Caki2 (cell line): ENCODE measurements at places on chromosomes 1 and 21. TPM values are rescaled to one million over a fixed set of nuclear protein-coding genes. Genes with fewer than 3 reads are reported as not detected.

DNA sequence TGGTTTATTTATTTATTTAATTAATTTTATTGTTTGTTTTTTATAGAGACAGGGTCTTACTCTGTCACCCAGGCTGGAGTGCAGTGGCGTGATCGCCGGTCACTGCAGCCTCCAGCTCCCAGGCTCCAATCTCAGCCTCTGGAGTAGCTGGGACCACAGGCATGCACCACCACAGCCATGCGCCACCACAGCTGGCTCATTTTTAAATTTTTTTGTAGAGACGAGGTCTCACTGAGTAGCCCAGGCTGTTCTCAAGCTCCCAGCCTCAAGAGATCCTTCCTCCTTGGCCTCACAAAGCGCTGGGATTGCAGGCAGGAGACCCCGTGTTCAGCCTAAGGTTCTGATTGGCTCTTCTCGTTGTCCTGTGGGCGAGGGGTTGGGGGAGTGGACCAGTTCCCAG lies 22.1 kb downstream of the UMODL1 start:
- DNase-seq, result no peak

DNA sequence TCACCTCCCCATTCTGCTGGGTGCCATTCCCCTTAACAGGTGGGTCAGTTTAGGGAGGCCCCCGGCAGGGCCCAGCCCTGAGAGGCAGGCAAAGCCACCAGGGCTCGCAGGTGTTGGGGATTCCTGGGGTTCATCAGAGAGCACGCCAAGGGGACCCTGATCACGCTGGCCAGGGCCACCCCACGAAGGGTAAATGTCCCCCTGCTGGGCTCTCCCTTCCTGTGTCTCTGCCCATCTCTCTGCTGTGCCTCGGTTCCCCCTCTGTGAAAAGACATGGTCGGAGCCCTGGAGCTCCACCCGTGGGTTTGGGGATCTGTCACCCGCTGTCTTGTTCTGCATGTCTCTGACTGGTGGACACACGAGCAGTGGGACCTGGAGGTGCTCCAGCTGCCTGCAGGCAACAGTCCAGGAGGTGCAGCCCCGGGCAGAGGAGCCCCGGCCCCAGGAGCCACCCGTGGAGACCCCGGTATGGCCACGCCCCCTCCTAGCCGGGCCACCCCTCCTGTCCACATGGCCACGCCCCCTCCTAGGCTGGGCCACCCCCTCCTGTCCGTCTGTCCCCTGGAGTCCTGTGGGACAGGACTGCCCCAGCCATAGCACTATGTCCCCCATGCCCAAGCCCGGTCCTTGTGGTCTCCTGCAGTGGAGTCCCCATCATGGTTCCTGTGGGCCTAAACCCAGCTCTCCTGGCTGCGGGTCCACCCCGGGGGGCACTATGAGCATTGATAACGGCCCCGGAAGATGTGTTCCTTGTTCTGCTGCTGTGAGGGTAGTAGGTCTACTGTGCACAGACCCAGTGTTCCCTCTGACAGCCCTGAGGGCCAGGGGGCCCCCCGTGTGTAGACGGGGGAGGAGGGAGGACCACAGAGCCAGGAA lies 6.5 kb downstream of the AIRE start:
- no peak for DNase-seq

GRCh38 chr1:209886219-209886536 lies 51.8 kb upstream of the SYT14 start:
- no peak for DNase-seq

GRCh38 chr1:208476846-208477170 lies 232.6 kb upstream of the PLXNA2 start:
- DNase-seq, result no peak

The PTPN7 gene
- not detected in 2 replicates for total RNA-seq

The MAN1C1 gene
- not detected in 2 replicates for total RNA-seq
